Stimulated activated CD8-positive, alpha-beta memory T cell treated with anti-CD3 and anti-CD28 coated beads, Interleukin-4, amount 100 ng/mL, for 1 hour (primary cell): ENCODE measurements at places on chromosomes 7 and 10.

DNA sequence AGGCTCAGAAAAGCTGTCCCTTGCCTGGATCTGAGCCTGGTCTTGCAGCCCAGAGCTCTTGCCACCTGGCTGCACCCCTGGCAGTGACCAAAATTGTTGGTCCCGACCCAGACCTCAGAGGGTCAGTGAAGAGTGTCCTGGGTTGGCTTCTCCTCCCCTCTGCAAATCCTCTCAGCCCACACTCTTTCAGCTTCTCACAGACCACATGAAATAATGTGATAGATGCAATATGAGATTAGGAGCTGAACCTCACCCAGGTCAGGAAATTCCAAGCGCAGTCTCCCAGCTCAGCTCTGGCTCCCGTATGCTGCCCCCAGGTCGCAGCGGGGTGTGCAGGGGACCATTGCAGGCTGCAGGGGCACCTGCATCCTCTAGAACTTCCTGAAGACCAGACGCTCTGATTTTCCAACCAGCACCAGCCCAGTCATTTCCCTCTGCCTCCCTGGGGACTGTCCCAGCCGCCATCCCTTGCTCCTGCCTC is 19.6 kb upstream of the RET start:
- no peak for DNase-seq

DNA sequence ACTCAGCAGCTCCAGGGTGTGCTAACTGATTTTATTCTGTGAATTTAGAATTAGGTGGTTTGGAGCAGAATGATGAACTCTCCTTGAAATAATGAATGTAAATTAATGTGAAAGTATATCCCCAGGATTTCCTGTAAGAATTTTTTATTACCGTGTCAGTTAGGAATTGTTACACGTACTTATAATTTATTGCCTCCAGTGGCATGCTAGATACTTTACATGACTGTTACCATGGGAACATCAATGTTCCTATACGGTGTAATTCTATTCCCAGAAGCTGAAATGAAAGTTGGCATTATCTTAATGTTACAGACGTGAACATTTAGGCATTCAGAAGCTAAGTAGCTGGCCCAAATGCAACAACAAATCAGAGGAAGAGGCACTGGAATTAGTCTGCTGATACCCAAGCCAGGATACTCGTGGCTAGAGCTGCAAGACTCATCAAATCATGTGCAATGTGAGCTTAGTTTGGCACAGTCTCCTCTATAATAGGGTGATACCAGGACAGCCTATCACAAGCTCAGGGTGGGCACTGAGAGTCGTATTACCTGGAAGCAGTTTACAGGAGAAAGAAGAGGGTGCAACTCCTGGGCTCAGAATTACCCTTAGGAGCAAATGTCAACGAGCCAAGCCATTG is 30.0 kb upstream of the PRKAR2B start:
- DNase-seq: no peak

GRCh38 chr10:13955409-13956068 is 368.8 kb downstream of the PRPF18 start:
- DNase-seq: no peak

DNA sequence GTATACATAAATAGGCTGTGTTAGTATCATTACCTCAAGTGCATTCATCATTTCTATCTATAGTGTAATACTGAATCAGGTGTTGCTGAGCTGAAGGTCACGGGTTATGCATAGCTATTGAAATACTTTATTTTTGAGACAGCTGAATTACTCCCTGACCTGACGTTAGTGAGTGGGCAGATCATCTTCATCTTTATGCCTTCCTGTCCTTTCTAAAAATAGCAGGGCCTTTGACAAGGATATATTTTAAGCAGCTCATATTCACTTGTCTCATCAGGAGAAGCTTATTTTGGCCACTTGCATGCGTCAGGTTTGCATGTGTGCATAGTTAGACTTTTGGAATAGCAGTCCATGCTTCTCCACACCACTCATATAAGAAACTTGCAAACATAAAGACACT is 63.6 kb upstream of the DKK1 start:
- DNase-seq: no peak

DNA sequence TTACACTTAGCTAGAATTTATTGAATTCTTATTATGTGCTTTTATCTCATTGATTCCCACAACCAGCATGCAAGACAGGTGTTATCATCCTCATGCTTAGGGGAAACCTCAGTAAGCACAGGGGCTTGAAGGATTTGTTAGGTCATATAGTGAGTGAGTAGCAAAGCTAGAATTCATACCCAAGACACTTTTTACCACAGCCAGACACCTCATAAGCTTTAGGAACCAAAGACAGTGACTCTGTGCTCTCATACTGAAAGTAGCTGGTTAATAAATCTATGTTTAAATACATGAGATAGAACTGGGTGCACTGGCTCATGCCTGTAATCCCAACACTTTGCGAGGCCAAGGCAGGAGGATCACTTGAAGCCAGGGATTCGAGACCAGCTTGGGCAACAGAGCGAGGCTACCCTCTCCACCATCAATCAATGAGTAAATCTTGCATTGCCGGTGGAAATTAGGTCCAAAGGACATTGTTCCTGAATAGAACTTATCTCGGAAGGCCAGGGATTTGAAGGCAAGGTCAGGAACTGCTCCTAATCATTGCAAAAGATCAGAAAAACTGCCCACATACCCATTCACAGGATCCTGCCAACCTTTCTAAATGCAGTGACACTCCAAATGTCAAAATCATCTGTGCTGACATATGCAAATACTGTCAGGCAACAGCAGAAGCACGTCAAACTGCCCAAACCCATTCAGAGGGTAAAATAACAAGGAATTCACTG is 523.5 kb downstream of the PARD3 start:
- no peak for DNase-seq

GRCh38 chr7:28627896-28628295 is 215.6 kb downstream of the CREB5 start:
- no peak for DNase-seq

DNA sequence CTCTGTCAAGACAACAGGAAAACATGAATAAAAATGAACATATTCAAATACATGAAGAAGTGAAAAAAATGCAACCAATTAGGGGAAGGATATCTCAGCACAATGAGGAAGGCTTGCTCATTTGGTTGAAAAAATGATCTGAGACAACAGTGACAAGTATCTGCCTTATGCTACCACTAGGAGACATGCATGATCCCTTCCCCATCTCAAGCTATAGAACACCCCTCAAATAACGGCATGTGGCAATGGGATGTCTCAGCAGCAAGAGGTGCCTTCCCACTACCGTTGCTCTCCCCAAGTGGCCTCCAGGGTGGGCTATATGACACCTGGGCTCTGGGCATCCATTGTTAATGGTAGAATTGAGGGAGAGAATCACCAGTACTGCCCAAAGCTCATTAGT is 98.1 kb upstream of the RSU1 start:
- no peak for DNase-seq

DNA sequence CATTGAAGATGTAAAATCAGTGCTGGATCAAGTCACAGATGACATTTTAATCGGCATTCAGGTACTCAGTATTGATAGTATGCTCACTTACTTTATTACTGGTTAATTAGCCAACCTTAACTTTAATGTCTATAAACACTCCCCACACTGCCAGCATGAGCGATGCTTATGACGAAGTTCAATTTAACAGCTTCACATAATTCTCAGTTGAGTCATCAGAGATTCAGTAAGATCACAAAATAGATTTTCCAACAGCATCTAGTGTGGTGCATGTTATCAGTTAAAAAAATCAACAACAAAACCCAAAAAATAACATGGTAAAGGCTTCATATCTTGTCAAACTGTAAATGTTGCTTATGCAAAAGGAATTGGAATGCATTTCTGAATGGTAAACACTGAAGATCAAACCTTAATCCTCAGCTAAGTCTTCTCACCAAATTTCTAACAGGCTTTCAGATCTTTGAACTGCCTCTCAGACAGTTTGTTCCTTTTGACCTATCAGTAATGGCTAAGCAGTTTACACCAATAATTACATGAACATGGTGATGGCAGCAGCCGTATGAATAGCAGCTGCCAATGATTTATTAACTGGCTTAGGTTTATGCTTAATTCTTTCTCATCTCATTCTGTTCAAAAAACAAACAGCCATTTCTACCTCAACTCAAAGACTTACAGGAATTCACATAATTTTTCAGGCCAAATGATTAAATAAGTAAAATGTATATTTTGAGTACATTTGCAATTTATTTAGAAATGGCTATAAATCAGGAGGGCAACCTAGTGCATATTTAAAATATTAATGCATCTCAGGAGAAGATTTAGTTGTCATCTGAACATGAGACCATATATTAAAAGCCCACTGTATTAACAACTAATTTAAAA is 98.5 kb downstream of the CABCOCO1 start:
- DNase-seq: no peak

DNA sequence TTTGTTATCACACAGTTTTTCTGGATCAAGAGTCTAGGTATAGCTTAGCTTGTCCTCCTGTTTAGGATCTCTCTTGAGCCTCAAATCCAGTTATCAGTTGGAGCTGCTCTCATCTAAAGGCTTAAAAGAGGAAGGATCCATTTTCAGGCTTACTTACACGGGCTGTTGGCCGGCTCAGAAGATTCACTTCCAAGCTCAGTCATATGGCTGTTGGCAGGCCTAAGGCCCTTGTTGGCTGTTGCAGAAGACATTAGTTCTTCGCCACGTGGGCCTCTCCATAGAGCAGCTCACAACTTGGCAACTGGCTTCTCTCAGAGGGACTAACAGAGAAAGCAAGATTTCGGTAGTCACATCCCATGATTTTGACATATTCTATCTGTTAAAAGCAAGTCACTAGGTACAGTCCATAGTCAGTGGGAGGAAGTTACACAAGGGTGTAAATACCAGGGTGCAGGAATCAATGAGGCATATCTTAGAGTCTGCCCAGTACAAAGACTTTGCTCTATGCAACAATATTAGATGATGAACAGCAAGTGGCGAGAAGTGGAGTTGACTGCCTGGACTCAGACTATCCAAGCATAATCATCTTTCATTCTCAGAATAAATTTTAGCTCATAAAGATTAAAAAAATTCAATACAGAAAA is 280.1 kb upstream of the MBL2 start:
- DNase-seq: no peak

- no peak for DNase-seq
Measured at GRCh38 chr7:29063872-29064271, 82.5 kb downstream of the CPVL start.

DNA sequence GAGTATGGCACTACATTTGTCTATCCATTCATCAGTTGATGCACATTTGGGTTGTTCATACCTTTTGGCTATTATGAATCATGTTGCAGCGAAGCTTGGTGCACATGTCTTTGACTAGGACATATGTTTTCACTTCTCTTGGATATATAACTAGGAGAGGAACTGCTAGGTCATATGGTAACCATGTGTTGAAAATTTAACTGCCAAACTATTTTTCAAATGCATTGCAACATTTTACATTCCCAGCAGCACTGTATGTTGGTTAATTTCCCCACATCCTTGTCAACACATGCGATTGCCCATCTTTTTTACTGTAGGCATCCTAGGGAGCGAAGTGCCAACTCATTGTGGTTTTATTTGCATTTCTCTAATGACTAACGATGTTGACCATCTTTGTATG is 183.4 kb downstream of the PRKCQ start:
- no peak for DNase-seq

- DNase-seq: no peak
Measured at GRCh38 chr10:70822076-70822820, 6.5 kb downstream of the SGPL1 start.

- DNase-seq: no peak
Measured at GRCh38 chr7:100089458-100090196, 858 bp downstream of the COPS6 start.

DNA sequence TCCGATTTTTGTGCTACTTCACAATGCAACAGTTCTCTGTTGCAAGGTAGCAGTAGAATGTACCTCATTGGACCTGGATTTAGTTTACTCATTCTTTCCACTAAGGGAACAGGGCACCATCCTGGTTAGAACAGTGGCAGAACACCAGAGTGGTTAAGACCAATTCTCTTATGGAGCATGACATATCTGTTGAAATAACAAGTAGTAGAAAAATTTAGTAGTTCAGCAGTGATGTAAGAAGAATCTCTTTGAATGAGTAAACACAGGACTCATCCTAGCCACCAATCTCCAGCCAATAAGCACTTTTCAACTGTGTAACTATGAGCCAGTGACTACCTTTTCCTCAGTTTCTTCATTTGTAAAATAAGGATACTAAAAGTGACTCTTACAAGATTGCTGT is 2.4 kb downstream of the ANKRD22 start:
- no peak for DNase-seq

- no peak for DNase-seq
Measured at GRCh38 chr10:4074545-4075407, 289.8 kb upstream of the KLF6 start.

GRCh38 chr7:37705976-37706375 is 22.4 kb downstream of the GPR141 start:
- DNase-seq: no peak

DNA sequence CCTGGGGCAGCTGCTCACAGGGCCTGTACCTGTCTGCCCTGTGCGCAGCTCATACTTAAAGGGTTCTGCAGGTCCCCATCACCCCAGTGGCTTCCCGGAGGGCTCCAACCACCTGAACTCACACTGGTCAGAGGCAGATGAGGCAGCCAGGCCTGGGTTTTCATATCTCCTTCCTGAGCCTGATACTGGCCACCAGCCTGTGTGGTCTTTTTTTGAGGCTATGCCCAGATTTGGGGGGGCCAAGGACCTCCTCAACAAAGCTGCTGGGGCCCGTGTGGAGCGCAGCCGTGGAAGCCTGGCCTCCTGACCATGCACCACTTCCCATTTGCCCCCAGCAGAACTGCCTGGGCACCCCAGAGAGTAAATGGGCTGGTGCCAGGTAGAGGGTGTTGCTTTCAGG is 25.7 kb downstream of the PNLIPRP2 start:
- no peak for DNase-seq

GRCh38 chr7:32879460-32879859 is 12.1 kb downstream of the KBTBD2 start:
- no peak for DNase-seq

DNA sequence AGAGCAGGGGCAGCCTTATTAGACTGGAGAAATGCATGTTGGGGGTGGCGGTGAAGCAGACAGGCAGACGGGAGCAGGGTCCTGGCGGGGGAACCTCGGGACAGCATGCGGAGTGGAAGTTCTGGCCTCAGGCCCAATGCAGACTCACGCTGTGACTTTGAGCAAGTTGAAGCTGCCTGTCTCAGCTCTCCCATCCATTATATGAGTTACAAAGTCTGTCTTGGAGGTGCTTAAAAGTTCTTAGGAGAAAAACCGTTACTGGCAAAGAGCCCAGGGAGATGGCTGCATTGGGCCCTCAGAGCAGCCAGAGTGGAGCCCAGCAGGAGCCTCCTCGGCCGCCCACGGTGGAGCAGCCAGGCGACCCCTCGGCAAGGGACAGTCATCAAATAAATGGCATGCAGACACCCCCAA is 509.5 kb downstream of the PLXNA4 start:
- DNase-seq: no peak
